ENCODE measurements at places on chromosomes 7 and 10.

GRCh38 chr10:1989090-1989489 lies 251.8 kb upstream of the ADARB2 start:
- DNase-seq = no peak

DNA sequence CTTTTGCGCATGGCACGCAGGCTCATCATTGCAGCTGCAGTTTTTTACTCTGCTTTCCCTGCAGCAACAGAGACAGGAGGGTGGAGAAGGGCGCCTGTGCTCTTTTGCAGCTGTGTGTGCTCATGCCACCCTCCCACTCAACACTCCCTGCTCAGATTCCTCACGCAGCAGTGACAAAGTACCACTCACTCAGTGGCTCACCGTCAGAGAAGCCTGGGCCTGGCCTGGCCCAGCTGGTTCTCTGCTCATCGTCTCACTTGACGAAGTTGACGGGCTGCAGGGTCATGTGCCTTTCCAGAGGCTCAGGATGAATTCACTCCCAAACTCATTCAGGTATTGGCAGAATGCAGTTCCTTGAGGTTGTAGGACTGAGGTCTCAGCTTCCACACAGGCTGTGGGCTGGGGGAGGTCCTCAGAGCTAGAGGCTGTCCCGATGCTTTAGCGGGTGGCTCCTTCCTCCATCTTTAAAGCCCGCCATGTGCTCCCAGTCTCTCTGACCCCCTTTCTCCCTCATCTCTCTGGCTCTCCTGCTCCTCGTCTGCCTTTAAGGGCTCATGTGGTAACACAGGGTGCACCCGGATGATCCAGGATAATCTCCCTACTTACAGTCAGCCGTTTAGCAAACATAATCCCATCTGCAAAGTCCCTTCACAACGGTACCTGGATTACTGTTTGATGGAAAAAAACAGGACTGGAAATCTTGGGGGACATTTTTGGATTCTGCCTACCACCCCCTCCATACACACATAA lies 25.8 kb downstream of the PTPRE start:
- DNase-seq = no peak

GRCh38 chr7:31084226-31084625 lies 32.1 kb downstream of the ADCYAP1R1 start:
- DNase-seq = no peak

DNA sequence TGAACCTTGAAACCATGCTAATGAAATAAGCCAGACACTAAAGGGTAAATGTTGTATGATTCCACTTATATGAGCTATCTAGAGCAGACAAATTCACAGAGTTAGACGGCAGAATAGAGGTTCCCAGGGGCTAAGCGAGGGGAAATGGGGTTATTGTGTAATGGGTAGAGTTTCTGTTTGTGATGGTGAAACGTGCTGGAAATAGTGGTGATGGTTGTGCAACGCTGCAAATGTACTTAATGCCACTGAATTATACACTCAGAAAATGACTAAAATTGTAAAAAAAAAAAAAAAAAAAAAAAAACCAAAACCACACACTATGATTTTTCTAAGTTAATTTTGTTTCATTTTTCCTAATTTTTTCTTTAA lies 30.0 kb downstream of the SFXN4 start:
- DNase-seq = no peak
